ENCODE measurements at places on chromosomes 1 and 21. TPM values are rescaled to one million over a fixed set of nuclear protein-coding genes. Genes with fewer than 3 reads are reported as not detected.

CCDC17 gene
- total RNA-seq, result 2.7 TPM

LYPLA2 gene
- 32.5 TPM for total RNA-seq

ATP1B1 gene
- total RNA-seq, result 70.3 TPM

NBPF14 gene
- total RNA-seq, result 21.6 TPM
